ENCODE measurements at places on chromosomes 4 and X. TPM values are rescaled to one million over a fixed set of nuclear protein-coding genes. Genes with fewer than 3 reads are reported as not detected.

DNA sequence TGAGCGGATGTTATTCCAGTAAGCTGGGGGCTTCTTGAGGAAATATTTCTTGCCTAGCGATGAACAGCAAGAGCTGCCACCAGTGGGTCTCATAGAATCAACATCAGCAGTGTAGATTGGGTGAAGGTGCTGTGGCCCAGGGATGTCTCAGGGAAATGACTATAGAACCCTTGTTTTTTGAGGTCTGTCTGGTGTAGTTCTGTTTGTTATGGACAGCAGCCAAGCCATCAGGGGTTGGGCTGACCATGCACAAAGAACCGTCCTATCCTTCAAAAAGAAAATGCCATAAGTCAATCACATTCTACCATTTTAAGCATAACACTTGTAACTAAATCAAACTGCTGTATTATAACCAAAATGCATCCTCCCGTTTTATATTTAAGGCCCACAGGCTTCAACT, 17.3 kb upstream of the C1GALT1C1 start:
- DNase-seq: no peak

GRCh38 chrX:68732906-68733493, 85.5 kb downstream of the STARD8 start:
- peak; percentile 62 for DNase-seq

- no peak for DNase-seq
Measured at GRCh38 chr4:114654592-114654991, 56.0 kb downstream of the UGT8 start.

- DNase-seq: peak; percentile 59
Measured at GRCh38 chrX:154436983-154437752, at the start of gene GDI1. GDI1 (plus strand) TSS chrX:154437154; CDS start chrX:154437255, 101 bp downstream.

GRCh38 chr4:74638001-74638400, 156.3 kb downstream of the BTC start:
- peak; percentile 78 for DNase-seq

GRCh38 chrX:23317799-23318724, 16.6 kb upstream of the PTCHD1 start:
- DNase-seq: peak; percentile 34

DNA sequence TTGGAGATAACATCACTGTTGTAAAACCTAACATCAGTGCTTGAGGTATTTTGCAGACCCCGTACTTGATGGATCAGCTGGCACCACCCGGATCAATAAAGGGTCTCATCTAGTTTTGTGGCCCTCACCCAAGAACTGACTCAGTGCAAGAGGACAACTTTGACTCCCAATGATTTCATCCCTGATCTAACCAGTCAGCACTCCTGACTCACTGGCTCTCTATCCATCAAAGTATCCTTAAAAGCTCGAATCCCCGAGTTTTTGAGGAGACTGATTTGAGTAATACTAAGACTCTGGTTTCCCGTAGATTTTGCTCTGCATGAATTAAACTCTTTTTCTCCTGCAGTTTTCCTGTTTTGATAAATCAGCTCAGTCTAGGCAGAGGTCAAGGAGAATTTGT, 2498.1 kb downstream of the PCDH7 start:
- no peak for DNase-seq

The MAGEA12 gene
- total RNA-seq: not detected

The SLC25A31 gene
- not detected for total RNA-seq

The CCKAR gene
- total RNA-seq: 0.89 TPM
